ENCODE measurements at places on chromosomes 11 and 22.

GRCh38 chr11:45647329-45647728 is 18.1 kb downstream of the CHST1 start:
- DNase-seq: no peak

GRCh38 chr11:131663405-131664200 is 293.2 kb downstream of the NTM start:
- DNase-seq: no peak

DNA sequence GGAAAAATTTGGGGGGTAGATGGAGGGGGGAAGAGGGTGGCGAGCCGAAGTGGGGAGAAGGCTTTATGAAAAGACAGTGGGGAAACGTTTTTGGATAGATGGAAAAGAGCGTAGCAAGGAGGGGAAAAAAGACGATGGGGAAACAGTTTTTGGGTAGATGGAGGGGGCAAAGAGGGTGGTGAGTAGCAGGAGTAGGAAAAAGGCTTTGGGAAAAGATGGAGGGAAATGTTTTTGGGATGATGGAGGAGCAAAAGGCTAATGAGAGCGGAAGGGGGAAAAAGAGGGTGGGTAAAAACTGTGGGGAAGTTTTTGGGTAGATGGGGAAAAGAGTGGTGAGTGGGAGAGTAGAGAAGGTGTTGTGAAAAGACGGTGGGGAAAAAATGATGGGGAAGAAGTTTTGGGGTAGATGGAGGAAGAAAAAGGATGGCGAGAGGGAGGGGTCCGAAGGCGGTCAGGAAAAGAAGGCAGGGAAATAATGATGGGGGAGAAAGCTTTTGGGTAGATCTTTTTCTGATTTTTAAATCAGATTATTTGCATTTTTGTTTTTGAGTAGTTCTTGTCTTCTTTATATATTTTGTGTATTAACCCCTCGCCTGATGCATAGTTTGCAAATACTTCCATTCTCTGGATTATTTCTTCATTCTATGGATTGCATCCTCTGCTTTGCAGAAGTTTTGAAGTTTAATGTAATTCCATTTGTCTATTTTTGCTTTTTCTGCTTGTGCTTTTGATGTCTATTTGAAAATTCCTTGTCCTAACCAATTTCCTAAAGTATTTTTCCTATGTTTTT is 115.3 kb upstream of the SERPIND1 start:
- DNase-seq: no peak

DNA sequence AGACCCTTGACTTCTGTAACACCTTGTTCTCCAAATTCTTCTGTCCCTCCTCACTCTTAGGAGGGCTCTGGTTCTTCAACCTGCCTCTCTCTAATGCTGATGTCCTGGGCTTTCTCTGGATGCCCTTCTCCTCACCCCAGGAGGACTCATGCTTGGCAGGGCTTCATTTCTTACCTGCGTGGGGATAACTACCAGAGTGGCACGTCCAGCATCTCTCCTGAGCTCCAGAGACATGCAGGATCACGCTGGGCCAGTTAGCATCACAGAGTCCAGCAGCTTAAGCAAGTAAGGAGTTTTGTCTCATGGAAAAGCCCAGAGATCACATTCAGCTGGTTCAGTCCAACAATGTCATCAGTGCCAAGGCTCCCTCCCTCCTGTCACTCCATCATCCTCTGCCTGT is 36.4 kb downstream of the RTL6 start:
- DNase-seq: no peak

DNA sequence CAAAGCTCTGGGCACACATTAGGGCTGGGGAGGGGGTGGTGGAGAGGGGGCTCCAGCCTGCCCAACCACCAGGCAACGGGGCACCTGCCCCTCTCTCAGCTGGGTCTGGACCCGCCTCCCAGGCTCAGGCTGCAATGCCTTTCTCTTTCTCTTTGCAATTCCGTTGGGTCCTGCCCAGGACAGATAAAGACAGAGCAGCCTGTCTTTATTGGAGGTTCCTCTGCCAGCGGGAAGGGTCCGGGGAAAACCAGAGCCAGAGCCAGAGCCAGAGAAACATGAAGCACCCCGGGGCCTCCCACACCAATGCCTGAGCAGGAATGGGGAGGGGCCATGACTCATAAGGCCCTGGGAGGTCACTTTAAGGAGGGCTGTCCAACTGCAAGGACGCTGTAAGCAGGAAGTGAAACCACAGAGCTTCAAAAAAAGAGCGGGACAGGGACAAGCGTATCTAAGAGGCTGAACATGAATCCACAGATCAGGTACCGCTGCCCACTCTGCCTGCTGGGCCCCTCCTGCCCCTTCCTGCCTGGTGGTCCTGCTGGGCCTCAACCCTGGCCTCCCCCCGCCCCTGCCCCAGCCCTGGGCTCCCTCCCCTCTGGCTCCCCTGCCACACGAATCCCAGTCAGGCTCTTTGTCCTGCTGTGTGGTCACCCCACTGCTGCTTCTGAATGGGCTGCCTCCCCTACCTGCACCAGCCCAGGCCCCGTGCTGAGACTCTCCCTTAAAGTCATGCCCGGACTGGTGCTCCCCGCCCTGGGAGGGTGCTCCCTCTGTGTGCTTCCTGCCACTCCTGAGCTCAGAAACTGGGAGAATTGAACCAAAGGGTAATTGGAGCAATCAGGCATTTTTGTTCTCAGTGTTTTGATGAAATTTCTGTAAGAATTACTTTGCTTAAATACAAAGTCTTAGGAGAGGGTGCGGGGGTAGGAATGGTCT is at the start of gene APOBEC3B:
TSS of gene APOBEC3B (plus strand) at position 356 of the 936 bp plus-strand sequence. CDS start at position 463, 107 bp downstream.
- DNase-seq: peak; percentile 82

GRCh38 chr11:2991452-2992233 is 486 bp downstream of the NAP1L4 start:
- peak; percentile 27 for DNase-seq

GRCh38 chr11:71355281-71355680 is 92.9 kb downstream of the DHCR7 start:
- peak; percentile 31 for DNase-seq

GRCh38 chr11:1202776-1203504 is 19.9 kb upstream of the MUC5B start:
- peak; percentile 3 for DNase-seq

- DNase-seq: no peak
Measured at GRCh38 chr22:20613301-20613700, 105.9 kb downstream of the MED15 start.

DNA sequence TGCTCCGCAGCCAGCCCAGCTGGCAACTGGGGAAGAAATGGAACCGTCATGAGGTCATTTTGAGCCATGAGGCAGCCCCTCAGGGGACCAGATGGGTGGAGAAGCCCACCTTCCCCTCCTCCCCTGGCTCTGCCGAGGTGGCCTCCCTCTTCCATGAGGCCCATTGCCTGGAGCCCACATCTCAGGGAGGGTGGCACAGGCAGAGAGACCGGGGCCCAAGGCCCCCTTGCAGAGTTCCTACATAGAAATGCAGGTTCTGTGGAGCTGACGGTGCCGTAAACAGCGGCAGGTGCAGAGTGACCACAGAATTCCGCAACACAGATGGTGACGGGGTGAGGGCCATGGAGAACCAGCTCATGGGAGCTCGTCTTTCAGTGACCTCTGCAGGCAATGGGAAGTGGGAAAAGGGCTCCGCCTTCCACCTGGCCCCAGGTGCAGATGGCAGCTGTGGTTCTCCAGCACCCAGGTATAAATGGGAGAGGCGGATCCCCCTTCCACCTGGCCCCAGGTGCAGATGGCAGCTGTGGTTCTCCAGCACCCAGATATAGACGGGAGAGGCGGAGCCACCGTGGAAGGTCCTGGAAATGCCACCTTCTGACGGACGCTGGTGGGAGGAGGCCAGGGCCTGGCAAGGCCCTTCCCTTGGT is 765.4 kb downstream of the BRD1 start:
- DNase-seq: no peak

DNA sequence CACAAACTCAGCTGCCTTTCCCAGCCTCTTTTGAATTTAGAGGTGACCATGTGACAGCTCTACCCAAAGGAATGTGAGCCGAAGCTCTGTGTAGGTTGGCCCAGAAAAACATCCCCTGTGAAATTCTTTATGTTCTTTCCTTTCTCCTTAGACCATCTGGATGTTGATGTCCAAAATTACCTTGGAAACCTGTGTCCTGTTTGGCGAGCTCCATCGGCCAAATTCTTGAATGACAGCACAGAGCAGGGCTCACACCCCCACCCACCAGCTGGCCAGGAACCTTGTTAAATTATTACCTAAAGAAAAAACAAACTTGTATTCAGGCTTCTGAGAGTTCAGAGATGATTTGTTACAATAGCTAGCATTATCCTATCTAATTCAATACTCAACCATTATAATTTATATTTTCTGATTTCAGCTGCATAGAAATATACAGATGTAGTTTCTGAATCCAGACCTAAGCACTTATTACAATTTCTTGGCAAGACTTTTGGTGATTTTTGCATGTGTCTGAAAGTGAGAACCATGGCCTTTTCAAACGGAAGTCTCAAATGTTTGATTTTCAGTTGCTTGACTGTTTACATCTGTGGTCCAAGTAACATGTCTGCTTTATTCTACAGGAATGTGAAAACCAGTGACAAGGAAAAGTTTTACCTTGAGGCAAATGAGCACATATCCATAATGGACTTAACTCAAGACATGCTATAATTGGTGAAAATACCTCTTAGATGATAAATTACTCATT is 554.2 kb downstream of the NTM start:
- no peak for DNase-seq

DNA sequence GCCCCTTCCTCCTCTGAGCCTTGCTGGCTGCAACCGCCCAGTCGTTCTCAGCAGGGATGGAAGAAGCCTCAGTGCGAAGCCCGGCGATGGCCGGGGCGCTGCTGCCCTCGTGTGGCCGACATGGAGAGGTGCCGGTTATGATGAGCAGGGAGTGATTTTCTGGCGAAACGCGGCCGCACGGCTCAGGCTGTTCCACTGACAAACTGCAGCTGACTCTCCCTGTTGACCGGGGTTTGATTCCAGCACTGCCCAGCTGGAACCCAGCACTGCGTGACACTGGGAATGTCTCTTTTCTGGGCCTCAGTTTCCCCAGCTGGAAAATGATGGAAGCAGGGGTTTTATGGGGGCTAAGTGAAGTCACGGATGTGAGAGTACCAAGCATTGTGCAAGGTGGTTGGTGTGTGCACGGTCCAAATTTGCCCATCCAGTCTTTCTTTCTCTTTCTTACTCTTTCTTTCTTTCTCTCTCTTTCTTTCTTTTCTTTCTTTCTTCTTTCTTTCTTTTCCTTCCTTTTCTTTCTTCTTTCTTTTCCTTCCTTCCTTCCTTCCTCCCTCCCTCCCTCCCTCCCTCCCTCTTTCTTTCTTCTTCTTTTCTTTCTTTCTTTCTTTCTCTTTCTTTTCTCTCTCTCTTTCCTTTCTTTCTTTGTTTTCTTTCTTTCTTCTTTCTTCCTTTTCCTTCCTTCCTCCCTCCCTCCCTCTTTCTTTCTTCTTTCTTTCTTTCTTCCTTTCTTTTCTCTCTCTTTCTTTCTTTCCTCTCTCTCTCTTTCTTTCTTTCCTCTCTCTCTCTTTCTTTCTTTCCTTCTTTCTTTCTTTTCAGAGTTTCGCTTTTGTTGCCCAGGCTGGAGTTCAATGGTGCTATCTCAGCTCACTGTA is 25.8 kb upstream of the MPPED1 start:
- peak; percentile 40 for DNase-seq

DNA sequence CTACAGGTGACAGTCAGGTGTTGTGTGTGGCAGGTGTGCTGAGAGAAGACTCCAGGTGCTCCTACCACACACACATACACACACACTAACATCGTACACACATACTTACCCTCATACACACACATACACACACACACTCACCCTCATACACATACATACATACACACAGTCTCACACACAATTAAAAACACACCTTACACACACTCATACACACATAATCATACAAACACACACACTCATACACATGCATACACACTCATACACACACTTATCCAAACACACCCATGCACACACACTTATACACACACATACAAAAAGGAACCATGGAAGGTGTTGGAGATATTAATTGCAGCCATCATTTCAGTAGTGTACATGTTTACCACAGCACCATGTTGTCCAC is 4.6 kb downstream of the KRTAP5-3 start:
- no peak for DNase-seq

GRCh38 chr11:73205661-73206343 is 12.3 kb upstream of the P2RY2 start:
- no peak for DNase-seq

DNA sequence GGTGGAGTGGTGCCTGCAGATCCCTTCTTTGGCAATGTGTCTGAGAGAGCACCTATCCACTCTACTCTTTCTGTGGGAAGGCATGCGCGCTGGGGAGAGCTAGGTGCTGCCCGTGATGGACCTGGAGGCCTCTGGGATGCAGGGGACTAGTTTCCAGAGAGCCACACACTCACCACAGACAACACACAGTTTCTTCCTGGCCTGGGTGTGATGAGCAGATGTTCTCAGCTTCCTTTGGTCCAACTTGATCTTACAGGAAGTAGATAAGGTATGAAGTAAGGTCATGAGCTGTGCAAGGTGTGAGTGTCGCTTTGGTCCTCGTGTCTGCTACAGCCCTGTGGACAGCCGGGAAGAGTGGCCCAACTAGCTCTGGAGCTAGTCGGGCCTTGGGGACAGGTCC is 27.3 kb upstream of the SUSD2 start:
- DNase-seq: no peak

- DNase-seq: no peak
Measured at GRCh38 chr11:66674964-66675602, 2.6 kb downstream of the RBM4B start.

DNA sequence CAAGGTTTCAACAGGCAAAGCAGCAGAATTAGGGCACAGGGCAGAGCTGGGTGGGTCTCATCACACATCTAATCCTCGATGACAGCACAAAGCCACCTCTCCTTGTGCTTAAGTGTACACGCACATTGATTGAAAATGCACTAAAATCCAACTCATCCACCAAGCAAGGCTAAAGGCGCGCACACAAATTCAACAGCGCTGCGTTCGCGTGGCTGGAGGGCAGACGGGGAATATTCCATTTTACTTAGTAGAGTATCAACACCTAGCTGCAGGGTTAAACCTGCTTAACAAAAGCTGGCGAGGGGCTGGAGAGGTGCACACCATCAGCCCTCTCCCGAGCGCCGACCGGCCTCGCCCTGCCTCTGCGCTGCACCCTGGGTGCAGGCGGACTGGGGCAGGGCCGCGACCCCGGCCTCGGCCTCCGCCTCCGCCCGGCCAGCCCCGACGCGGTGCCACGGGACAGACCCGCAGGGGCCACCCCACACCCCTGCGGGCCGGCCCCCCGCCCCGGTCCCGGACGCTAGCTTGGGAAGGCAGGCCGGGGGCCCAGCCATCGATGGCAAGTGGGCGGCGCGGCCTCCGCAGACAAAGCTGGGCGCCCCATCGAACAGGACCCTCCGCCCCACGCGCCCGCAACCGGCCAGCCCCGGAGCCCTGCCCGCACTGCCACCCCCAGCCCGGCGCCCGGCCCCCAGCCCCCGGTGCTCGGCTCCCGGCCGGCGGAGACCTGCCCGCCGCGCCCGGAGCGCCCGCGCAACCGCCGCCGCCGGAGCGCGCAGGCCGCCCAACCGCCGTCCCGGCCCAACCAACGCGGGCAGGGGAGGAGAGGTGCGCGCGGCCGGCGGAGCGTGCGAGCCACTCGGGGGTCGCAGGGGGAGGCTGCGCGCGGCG is 929 bp downstream of the PRDM10 start:
- DNase-seq: no peak

- DNase-seq: no peak
Measured at GRCh38 chr11:29075726-29076125, 941.1 kb downstream of the KCNA4 start.

GRCh38 chr11:109026891-109027489 is 362.1 kb downstream of the DDX10 start:
- DNase-seq: no peak
